Dermis blood vessel endothelial cell (primary cell): ENCODE measurements at places on chromosomes 11 and 22. TPM values are rescaled to one million over a fixed set of nuclear protein-coding genes. Genes with fewer than 3 reads are reported as not detected.

The TMEM121B gene
- total RNA-seq = 0.05 and 0.17 TPM in 2 replicates

The OR2AG2 gene
- total RNA-seq = not detected in 2 replicates

The MAPK12 gene
- total RNA-seq = 73.4 and 118 TPM in 2 replicates

The IL17REL gene
- total RNA-seq = 0.05 and 0.17 TPM in 2 replicates

The LARGE2 gene
- not detected in 2 replicates for total RNA-seq

The GP1BB gene
- 5.3 and 5.4 TPM in 2 replicates for total RNA-seq

The DDI1 gene
- not detected in 2 replicates for total RNA-seq

The ZNF215 gene
- 0.70 and 1.7 TPM in 2 replicates for total RNA-seq

The DGAT2 gene
- 0.68 and 2.1 TPM in 2 replicates for total RNA-seq

The C11orf86 gene
- not detected in 2 replicates for total RNA-seq

The RIC8A gene
- total RNA-seq = 127 and 140 TPM in 2 replicates

The P4HA3 gene
- 19.2 and 37.4 TPM in 2 replicates for total RNA-seq

The ROBO4 gene
- 521 and 692 TPM in 2 replicates for total RNA-seq

The SCGB2A2 gene
- not detected in 2 replicates for total RNA-seq

The PNPLA3 gene
- total RNA-seq = 1.0 and 2.7 TPM in 2 replicates

The SMC1B gene
- total RNA-seq = not detected in 2 replicates

The BATF2 gene
- 0.34 and 1.1 TPM in 2 replicates for total RNA-seq

The GRM5 gene
- total RNA-seq = under 0.01 TPM in 1 of 2 replicates, not detected in the other

The SLC37A2 gene
- total RNA-seq = 0.51 and 0.70 TPM in 2 replicates

The KRTAP5-9 gene
- total RNA-seq = not detected in 2 replicates

The PCNX3 gene
- total RNA-seq = 18.0 and 34.8 TPM in 2 replicates

The MRGPRE gene
- not detected in 2 replicates for total RNA-seq

The HTR3B gene
- not detected in 2 replicates for total RNA-seq

The OR5T2 gene
- not detected in 2 replicates for total RNA-seq

The MUC6 gene
- not detected in 2 replicates for total RNA-seq

The KRTAP5-4 gene
- total RNA-seq = not detected in 2 replicates

The KRTAP5-8 gene
- total RNA-seq = not detected in 2 replicates

The LINC01488 gene
- total RNA-seq = not detected in 2 replicates

The MYOD1 gene
- total RNA-seq = not detected in 2 replicates

The MMP8 gene
- not detected in 2 replicates for total RNA-seq

The DENND6B gene
- 1.3 and 3.6 TPM in 2 replicates for total RNA-seq

The OR5AL1 gene
- total RNA-seq = not detected in 2 replicates

The PIWIL4 gene
- 0.79 and 1.2 TPM in 2 replicates for total RNA-seq

The OR6A2 gene
- total RNA-seq = 0.05 and 0.17 TPM in 2 replicates

The CRYBB3 gene
- total RNA-seq = 0.19 TPM in 1 of 2 replicates, not detected in the other

The PRODH gene
- 0.05 and 1.0 TPM in 2 replicates for total RNA-seq

The MYO7A gene
- 7.7 and 8.7 TPM in 2 replicates for total RNA-seq

The MMP13 gene
- total RNA-seq = not detected in 2 replicates

The ZNF70 gene
- 2.2 and 2.3 TPM in 2 replicates for total RNA-seq

The MRPL49 gene
- 51.8 and 59.2 TPM in 2 replicates for total RNA-seq

The NLRP6 gene
- not detected in 2 replicates for total RNA-seq

The TRIM34 gene
- 16.3 and 17.0 TPM in 2 replicates for total RNA-seq

The NRXN2 gene
- total RNA-seq = not detected in 2 replicates

The RCOR2 gene
- 0.09 and 0.17 TPM in 2 replicates for total RNA-seq

The TUT1 gene
- 13.8 and 15.1 TPM in 2 replicates for total RNA-seq

The RBX1 gene
- total RNA-seq = 49.0 and 85.8 TPM in 2 replicates

The TPBGL gene
- total RNA-seq = 0.17 TPM in 1 of 2 replicates, not detected in the other

The GDPD4 gene
- not detected in 2 replicates for total RNA-seq

The GPHA2 gene
- total RNA-seq = not detected in 2 replicates

The HEPHL1 gene
- not detected in 2 replicates for total RNA-seq

The OR51B4 gene
- not detected in 2 replicates for total RNA-seq

The UBQLN3 gene
- total RNA-seq = not detected in 2 replicates
